ENCODE measurements at places on chromosomes 2 and 18.

DNA sequence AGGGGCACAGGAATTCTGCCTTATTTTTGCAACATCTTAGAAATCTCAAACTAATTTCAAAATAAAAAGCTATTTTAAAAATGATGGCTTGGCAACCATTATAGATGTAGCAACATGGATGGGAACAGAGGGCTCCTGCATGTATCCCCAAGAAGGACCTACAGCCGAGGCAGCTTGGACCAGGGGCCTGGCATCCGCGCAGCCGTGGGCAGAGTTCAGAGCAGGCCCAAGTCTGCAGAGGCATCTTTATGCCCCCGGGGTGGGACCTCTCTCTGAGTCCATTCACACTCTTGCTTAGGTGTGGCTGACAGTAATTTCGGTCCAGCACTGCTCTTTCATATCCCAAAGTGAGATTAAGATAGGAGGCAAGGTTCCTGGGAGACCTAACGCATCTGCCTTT, 425.8 kb upstream of the MYT1L start:
- no peak for DNase-seq

DNA sequence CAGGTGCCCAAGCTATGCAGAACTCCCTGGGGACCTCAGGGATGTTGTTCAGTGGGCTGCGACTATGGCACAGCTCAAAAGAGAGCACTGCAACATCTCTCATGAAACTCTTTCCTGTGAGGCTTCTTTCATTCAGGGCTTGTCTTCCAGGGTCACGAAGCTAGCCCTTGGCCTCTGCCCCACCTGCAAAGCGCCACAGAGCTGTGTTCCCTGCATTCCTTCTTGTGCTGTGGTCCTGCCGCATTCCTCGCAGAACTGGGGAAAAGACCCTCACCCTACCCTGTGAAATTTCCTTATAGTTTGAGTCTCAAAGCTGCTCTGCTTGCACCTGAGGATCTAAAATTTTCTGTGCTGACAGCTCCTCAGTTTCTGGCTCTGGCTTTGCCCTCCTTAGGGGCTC, 26.3 kb upstream of the ITGB6 start:
- DNase-seq, result no peak

DNA sequence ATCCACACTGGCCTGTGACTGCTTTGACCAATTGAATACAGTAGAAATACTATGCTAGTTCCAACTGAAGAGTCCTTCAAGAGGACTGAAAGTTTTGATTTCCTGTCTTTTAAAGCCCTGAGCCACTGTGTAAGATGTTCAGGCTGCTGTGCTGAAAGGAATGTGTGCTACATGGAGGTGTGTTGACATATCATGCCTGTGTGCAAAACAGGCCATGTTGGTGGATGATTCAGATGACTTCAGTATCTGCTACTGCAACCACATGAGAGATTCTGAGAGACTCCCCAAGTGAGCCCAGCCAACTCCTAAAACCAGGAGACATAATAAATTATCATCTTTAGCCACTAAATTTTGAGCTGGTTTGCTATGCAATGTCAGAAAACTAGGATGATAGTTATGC, 662.9 kb downstream of the ZEB2 start:
- no peak for DNase-seq

GRCh38 chr18:45291621-45292615, 323.4 kb upstream of the SLC14A2 start:
- peak; percentile 54 for DNase-seq
